ENCODE measurements at places on chromosomes 2 and 18.
A peak's percentile ranks its signal among the peaks of the same experiment; 100 is the strongest.

DNA sequence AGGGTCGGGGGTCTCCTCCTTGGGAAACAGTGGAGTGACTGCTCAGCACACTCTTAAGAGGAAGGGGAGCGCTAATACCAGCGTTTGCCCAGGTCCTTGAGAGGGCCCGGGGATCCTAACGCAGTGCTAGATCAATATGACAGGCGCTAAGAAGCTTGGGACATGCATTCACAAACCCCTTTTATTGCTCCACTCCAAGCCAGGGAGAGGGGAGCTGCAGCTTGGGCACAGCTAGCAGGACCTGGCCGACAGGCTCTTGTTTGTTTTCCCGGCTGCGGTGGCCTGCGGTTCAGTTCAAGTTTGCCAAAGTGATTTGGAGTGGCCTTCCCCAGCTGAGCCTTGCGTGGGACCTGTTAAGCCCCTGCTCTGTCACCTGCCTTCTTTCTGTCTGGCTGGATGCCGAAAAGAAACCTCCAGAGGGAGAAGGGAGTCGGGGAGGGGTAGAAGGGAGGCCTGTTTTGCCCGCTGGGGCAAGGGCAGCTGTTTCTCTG is 152.1 kb downstream of the GLI2 start:
- no peak for DNase-seq

- DNase-seq = no peak
Observed at GRCh38 chr2:42913280-42913878, 121.0 kb upstream of the HAAO start.

DNA sequence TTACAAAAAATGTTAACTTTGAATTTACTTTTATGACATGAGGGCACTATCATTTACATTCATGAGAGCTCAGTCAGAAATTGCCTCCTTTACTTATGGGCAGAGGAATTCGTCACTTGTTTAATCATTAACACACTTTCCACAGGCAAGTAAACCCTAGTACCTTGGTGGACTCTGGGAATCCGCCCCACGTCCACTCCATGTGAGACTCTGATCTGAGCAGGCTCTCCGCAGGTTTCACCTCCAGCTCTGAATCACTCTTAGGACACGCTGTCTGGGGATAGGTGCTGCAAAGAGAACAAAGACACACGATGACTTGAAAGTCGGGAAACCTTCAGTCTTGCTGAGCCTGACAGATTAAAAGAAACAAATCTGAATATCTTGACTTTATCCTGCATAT is 73.6 kb downstream of the LPIN2 start:
- no peak for DNase-seq

GRCh38 chr2:144461308-144461766 is 58.6 kb downstream of the ZEB2 start:
- DNase-seq = no peak

GRCh38 chr2:113236367-113237159 is 42.2 kb downstream of the PAX8 start:
- DNase-seq = no peak

GRCh38 chr2:43897492-43897891 is 58.7 kb downstream of the ABCG8 start:
- no peak for DNase-seq

DNA sequence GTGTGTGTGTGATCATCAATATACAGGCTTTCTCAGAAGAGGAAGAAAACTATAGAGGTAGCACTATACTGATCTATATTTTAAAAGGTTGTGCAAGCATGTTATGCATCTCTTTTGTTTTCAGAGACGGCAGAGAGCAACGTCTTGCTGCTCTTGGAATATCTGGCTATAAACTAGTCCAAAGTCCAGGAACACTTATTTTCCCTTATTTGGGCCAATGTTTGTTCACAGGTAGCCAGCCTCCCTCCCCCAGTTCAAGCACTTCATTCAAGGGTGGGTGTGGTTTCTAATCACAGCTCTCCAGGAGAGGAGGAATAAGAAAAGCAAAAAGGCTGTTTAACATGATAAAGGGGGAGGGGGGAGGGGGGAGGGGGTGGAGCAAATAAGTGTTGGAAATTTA is 4.2 kb downstream of the FZD5 start:
- DNase-seq = no peak

DNA sequence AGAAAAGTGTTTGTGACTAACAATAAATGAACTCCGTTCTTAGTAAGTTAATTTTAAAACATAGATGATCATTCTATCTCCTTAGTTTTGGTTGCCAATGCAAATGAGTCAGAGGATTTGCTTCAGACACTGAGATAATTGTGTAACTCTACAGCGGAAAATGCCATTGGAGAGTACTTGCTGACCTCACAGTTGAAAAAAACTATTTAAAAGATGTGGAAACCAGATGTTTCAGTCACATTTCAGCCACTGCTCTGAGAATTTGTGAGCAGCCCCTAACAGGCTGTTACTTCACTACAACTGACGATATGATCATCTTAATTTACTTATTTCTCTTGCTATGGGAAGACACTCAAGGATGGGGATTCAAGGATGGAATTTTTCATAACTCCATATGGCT is at the start of gene TNFAIP6:
TNFAIP6 (plus strand) TSS at position 234 of the 400 bp plus-strand sequence; CDS start at position 309, 75 bp downstream.
- DNase-seq = no peak

GRCh38 chr2:188450732-188451483 is 159.2 kb downstream of the GULP1 start:
- no peak for DNase-seq

- DNase-seq = no peak
Observed at GRCh38 chr2:47057687-47058002, 97.5 kb downstream of the STPG4 start.

DNA sequence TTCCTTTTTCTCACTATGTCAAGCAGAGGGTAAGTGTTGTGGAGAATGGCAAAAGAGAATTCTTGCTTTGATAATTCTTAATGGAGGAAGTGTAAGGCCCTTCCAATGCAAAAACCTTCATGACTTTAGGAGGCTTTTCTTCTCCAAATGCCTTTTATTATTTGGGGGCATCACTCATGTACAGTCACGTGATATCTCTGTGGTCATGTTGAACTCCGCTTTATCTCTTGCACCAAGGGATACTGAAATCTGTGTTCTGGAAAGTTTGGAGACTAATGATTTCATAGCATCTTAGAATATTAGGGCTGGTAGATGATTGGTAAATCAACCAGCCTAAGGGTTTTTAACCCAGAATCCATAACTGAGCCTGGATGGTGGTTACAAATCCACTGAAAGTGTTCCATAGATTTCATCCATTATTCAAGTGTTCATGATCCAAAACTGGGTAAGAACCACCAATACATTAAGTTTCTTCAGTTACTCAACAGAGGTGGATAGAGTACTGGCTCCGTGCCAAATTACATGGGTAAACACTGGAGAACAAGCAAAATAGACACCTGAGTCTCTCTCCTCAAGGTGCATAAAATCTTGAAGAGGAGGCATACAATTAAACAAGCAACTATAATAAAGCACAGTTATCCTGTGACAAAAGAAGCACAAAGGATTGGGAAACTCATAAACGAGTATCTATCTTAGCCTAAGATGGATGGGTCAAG is 169.6 kb upstream of the EPHA4 start:
- DNase-seq = no peak

GRCh38 chr2:68839260-68839833 is 31.9 kb downstream of the BMP10 start:
- DNase-seq = no peak

GRCh38 chr2:68594674-68595492 is 48.5 kb upstream of the PROKR1 start:
- peak; percentile 31 for DNase-seq

GRCh38 chr2:174730698-174731018 is 33.6 kb downstream of the CHRNA1 start:
- DNase-seq = no peak

DNA sequence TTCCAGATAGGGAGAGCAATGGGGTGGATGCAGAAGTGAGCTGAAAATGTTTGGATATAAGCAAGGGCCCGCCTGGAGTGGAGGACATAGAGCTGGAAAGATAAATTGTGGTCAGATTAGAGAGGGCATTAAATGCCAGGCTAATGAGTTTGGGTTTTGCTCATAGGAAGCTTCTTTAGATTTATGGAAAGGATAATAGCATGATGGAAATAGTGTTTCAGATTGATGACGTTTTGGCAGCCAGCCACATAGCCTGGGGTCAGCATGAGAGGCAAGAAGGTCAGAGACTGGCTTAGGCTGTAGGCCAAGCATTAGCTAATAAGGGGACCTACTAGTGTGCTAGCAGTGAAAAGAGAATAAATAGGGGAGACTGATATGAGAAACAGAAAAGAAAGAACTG is 321.6 kb downstream of the STK39 start:
- no peak for DNase-seq

DNA sequence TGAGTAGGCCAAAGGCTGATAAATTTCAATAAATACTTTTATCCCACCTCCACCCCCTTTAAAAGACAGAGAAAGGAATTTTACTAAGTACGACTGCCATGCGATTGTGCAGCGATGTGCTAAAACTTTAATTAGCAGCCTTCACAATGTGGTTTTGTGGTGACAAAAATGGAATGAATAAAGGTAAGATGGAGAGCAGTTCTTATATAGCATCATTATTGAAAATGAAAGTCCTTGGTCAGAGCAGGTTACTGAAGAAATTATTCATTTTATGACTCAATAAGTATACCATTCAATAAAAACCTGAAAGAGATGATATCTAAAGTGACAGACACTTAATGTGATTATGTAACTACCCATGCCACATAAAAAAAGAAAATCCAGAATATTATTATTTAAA is 33.2 kb upstream of the MTIF2 start:
- DNase-seq = no peak

DNA sequence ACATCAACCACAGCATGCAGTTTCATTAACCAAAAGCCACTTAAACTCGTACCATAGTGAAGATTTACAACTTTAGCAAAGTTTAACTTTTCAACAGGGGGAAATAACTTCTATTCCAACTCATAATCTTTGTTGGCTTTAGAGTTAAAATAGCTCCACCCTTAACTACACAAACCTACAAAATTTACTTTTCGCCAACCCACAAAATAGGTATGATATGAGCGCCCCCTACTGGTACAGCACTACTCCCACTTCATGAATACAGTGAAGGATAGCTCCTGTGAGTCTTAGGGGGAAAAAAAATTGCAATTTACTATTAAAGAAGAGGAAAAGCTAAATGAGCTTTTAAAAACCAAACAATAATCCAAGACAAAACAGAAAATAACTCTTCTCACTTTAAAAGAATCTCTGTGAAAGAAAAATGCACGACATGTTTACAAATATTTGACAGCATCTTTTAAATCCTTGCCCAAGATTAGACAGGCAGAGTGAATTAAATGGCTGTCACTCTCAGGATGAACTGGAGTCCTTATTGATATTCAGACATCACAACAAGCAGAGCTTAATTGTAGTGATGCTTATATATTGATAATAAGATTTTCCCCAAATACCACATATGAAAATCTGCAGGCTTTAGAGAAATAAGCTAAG is 32.2 kb downstream of the TMEFF2 start:
- peak; percentile 56 for DNase-seq

- DNase-seq = no peak
Observed at GRCh38 chr2:179247318-179248023, 17.2 kb downstream of the SESTD1 start.

GRCh38 chr2:200577027-200577426 is 8.8 kb upstream of the AOX1 start:
- no peak for DNase-seq

DNA sequence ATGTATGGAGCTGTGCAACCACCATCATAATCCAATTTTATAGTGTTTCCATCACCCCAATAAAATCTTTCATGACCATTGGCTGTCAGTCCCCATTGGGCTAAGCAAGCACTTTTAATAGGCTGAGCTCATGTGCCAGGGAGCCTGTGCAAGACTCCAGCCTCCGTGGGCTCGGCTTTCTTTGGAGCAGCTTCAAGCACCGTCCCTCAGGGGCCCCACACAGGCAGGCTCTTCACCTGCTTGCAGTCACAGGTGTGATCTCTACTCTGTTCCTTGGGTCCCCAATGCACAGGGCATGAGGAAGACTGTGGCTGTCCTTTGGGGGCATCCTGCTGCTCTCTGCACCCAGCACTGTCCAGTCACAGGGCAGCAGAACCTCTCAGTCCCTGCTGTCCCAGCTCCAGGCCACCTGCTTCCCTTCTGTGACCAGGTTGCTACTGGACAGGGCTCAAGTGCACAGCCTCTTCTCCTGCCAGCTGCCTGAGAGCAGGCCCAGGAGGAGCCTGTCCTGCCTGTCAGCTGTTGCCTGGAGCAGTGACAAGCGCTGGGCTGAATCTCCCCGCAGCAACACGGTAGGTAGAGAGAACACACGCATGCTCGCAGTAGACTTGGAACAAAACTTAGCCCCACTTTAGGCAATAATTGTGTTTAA is 40.7 kb upstream of the TMEM131 start:
- no peak for DNase-seq

- no peak for DNase-seq
Observed at GRCh38 chr2:45278365-45279078, 269.3 kb upstream of the SIX2 start.

DNA sequence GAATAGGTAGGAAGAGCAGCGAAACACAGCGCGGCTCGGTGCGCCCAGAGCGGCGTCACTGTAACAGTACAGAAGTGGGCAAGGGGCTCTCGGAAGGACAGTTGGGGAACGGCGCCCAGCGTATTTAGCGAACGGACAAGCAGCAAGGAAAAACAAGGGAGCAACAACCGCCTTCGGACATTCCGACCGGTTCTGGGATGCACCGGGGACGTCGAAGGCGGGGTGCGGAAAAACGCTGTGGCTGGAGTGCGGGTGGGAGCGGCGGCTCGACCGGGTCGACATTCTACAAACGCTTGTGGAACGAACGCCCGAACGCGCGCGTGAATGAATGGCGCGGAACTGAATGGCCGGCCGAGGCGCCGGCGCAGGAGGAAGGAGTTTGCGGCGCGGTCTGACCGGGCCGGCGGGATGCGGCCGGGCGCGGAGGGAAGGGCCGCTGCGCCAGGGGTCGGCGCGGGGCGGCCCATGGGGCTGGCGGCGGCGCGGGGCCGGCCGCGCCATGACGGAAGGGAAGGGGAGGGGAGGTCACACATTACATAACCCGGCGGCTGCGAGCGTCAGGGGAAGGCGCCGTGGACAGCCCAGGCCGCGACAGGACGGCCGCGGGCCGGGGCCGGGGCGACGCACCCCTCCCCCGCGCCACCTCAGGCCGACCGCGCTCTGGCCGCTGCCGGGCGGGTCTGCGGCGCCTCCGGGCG is 605 bp downstream of the REV1 start:
- peak; percentile 28 for DNase-seq

- DNase-seq = no peak
Observed at GRCh38 chr2:235637896-235638295, 144.1 kb downstream of the AGAP1 start.

GRCh38 chr2:180559038-180559437 is 421.4 kb upstream of the UBE2E3 start:
- no peak for DNase-seq
